RKO (cell line): ENCODE measurements at places on chromosomes 2 and 18.

DNA sequence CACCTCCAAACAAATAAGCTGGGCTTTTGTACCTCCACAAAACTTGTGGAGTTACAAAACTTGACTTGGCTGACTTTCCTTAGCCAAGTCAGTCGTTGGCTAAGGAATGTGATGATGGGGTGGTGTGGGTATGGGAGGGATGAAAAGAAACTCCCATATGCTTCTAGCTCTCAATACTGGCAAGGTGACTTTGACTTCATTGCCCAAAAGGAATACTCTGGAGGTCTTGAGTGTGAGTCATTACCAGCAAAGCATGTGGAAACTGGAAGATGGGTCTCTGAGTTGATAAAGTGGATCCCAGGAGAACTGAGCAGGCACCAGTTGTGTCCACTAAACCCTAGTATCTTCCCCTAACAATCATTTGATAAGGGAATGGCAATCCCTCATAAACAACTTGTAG lies 226.7 kb downstream of the GULP1 start:
- no peak for DNase-seq

GRCh38 chr2:167592441-167592840 lies 655.0 kb downstream of the STK39 start:
- DNase-seq, result no peak

DNA sequence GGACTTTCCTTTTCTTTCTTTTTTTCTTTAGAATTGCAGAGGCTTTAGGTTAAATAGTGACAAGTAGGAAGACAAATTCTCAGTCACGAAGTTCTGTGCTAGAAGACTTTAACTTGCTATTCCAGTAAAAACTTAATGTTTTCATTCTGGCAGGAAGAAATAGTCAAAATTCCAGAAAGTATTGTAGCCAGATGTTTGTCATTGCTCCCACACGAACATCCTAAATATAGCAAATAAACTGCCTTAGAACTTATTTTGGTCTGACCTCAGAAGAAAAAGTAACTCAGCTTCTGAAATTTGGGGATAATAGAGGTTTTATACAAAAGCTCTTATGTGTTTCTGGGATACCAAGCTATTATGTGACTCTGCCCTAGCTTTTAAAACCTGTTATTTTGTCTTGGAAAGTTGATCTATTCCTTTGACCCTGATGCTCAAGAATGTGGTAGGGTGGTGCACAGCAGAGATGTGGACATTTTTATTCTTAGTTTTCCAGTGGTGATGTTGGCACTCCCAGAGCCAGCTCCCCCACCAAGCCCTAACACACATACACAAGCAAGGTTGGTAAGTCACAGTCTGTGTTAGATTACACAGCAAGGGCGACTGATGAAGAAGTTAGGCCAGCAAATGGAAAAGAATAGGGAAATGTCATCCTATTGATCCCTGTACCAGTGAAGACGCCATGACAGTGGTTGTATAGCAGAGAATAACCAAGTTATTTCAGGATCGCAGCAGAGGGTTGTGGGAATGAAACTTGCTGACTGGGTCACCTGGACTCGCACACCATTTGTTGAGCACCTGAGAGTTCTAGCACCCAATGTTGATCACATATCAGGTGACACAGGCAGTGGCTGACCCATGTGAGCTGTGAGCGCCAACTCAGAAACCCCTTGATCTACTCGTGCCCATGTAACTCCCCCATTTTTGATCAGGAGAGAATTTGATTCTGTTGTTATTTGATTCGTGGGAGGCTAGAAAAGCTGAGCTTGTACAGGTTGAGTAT lies 23.7 kb downstream of the FARP2 start:
- DNase-seq, result no peak

GRCh38 chr18:48302736-48303135 lies 106.4 kb downstream of the ZBTB7C start:
- DNase-seq, result no peak
